Fibroblast of skin of back (primary cell): ENCODE measurements at places on chromosomes 2 and 18.

DNA sequence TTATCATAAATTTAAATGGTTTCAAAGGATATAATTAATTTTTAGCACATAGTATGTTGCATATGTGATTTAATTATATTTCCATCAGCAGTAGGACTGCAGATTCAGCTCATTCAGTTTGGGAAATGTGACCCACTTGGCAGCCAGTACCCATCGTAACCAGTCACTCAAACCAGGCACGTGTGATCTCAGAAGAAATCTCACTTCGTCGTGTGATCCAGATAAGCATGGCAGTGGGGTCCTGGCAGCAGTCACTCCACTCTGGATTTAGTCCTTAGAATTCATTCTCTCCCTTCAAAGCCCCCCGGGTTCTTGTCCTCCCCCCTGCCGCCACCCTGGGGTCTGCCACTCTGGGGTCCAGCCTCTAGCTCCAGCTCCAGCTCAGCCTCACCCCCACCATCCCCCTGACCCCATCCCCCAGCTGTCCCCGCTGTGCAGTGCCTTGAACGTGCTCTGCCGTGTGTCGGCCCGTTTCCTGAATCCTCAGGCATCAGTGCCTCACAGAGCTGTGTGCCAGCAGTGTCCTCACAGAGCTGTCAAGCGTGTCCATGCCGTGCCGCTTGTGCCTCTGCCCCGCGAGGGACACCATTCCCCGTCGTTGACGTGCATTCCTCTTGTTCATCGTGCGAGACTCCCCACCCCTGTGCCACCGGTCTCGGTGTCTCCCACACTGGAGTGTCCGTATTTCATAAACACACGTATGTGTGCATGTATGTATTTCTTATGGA, 34.8 kb downstream of the TRAPPC12 start:
- DNase-seq, result no peak

DNA sequence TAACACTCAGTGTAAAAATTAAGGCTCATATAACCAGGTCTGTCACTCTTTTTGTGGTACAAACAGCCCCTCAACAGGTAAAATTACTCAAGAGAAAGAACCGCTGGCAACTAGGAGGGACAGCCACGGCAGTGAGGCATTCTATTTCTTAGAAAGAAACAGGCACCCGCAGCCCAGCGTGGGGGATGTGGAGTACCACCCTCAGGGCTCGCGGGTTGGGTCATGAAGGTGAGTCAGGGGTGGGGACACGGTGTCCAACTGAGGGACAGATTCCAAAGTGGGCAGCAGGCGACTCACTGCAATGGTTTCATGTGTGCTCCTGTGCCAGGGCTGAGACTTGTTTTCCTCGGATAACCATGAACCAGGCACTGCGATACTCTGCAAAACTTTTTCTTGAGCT, 129.4 kb downstream of the DTNB start:
- DNase-seq, result no peak

DNA sequence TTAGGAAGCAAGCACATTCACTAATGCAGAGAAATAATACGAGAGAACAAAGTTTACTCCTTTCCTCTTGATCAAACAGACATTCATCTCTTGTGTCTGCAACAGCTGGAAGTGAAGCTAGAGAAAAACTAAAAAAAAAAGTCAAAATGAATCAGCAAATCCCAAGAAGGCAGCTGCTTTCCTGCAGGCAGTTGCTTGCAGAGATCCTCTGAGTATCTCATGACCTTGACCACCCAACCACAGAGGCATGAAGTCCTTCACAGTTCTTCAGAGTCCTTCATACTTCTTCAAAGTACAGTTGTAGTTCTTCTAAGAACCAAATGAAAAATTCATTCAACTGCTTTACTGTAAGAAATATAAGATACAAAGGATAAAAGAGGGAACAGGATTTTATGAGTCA, 97.2 kb upstream of the ACVR1C start:
- DNase-seq, result no peak

GRCh38 chr2:174924061-174924693, 81.0 kb downstream of the CHN1 start:
- no peak for DNase-seq

- DNase-seq, result no peak
These were observed 21.7 kb downstream of the IL1R2 start for GRCh38 chr2:102013206-102014040.

GRCh38 chr2:174335254-174335987, 667 bp downstream of the SP9 start:
- DNase-seq, result no peak
